Activated CD4-positive, alpha-beta memory T cell treated with anti-CD3 and anti-CD28 coated beads for 36 hours (primary cell): ENCODE measurements at places on chromosomes 4 and X.

GRCh38 chr4:112206431-112206830 is 25.2 kb upstream of the AP1AR start:
- peaks cover 1% of the 10 kb centered on the region for H3K27me3 ChIP-seq
- H3K4me1 ChIP-seq = no peaks in the 10 kb centered on the region
- no peaks in the 10 kb centered on the region for H3K36me3 ChIP-seq
- no peak overlapping the region for H3K4me3 ChIP-seq
- no peak overlapping the region for H3K27ac ChIP-seq

DNA sequence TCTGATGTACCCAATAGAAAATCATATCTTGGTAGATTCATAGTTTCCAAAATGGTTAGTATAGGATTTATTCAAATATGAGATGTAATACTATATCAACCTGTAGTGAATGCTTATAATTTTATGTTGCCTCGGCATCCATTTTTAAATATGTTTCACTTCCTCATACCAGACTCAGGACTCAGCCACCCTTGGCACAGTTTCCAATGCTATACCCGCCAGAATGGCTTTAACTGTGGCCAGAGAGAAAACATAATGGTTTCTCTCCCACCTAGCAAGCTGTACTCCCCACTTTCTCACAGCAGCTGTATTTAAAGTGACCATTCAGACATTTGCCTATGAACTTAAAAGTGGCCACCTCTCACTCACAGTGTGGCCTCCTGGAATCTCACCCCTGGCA is 466.6 kb upstream of the PABPC4L start:
- H3K4me1 ChIP-seq = no peaks in the 10 kb centered on the region
- no peak overlapping the region for H3K4me3 ChIP-seq
- H3K27ac ChIP-seq = no peak overlapping the region
- DNase-seq = no peak
- H3K27me3 ChIP-seq = no peaks in the 10 kb centered on the region

DNA sequence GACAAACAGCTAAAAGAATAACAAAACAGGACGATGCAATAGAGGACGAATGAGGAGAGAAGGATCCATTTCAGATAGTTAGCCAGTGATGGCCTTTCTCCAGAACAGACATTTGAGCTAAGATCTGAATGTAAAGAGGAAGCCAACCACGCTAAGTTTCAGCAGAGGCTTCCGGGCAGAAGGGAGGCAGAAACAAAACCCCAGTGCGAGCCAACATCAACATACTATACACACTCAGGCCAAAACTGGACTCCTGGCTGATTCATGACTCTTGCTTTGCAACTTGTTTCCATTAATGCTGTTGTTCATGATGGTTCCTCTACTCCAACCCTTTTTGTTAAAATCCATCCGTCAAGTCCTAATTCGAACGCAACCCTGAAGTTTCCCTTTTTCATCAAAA is 730.3 kb downstream of the TRIML1 start:
- no peaks in the 10 kb centered on the region for H3K27me3 ChIP-seq
- H3K4me1 ChIP-seq = no peaks in the 10 kb centered on the region
- no peak for DNase-seq
- no peaks in the 10 kb centered on the region for H3K36me3 ChIP-seq

GRCh38 chr4:112514647-112515197 is 1.3 kb downstream of the NEUROG2 start:
- peaks cover 5% of the 10 kb centered on the region for H3K36me3 ChIP-seq
- peak overlapping the region; percentile 48 for H3K27ac ChIP-seq
- H3K4me3 ChIP-seq = peak overlapping the region; percentile 94
- peaks cover 83% of the 10 kb centered on the region for H3K27me3 ChIP-seq
- DNase-seq = peak; percentile 24

- no peak for DNase-seq
- H3K27ac ChIP-seq = no peak overlapping the region
- peaks cover 13% of the 10 kb centered on the region for H3K27me3 ChIP-seq
Observed at GRCh38 chrX:68695206-68695845, 47.9 kb downstream of the STARD8 start.

DNA sequence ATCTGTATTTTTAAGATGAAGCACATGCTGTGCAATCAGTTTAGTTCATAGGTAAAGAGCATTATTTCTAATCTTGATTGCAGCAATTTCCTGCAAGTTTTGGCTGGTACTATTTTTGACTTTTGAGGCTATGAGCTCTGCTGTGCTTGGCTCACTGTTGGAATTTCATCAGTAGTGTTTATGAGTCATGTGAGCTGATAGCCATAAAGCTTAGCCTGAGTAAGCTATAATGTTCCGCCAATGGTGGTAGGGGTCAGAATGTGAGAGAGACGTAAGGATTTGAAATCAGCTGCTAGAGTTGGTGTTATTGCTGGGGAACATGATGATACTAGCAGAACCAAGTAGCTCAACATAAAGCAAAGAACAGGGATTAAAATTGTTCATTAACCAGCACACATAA is 590.9 kb upstream of the GNPDA2 start:
- no peak overlapping the region for H3K4me3 ChIP-seq
- H3K27me3 ChIP-seq = no peaks in the 10 kb centered on the region
- no peaks in the 10 kb centered on the region for H3K4me1 ChIP-seq
- no peak overlapping the region for H3K27ac ChIP-seq
- no peak for DNase-seq
- H3K36me3 ChIP-seq = no peaks in the 10 kb centered on the region

- H3K36me3 ChIP-seq = no peaks in the 10 kb centered on the region
- peaks cover 28% of the 10 kb centered on the region for H3K27me3 ChIP-seq
- no peak for DNase-seq
- H3K4me1 ChIP-seq = peaks cover 2% of the 10 kb centered on the region
Observed at GRCh38 chr4:87843936-87844335, 11.2 kb downstream of the MEPE start.

DNA sequence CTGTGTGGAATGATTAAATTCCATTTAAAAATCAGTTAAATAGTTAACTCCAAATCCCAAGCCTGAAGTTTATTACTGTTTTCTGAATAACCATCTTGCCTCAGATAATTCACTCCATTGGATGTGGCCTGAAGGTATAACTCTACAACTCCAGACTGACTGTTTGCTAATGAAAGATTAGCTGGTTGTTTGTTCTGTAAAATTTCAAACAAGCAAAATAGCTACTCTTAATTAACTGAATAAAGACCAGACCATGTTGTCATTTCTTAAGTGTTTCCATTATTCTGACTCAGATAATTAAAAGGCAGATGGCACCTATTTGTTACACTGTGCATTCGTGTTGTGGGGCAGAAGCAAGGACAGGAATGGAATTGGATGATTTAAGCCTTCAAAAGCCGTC is 78.5 kb upstream of the DDIT4L start:
- peaks cover 6% of the 10 kb centered on the region for H3K27me3 ChIP-seq
- H3K4me1 ChIP-seq = no peaks in the 10 kb centered on the region
- no peak for DNase-seq
- H3K27ac ChIP-seq = no peak overlapping the region
- no peaks in the 10 kb centered on the region for H3K36me3 ChIP-seq

DNA sequence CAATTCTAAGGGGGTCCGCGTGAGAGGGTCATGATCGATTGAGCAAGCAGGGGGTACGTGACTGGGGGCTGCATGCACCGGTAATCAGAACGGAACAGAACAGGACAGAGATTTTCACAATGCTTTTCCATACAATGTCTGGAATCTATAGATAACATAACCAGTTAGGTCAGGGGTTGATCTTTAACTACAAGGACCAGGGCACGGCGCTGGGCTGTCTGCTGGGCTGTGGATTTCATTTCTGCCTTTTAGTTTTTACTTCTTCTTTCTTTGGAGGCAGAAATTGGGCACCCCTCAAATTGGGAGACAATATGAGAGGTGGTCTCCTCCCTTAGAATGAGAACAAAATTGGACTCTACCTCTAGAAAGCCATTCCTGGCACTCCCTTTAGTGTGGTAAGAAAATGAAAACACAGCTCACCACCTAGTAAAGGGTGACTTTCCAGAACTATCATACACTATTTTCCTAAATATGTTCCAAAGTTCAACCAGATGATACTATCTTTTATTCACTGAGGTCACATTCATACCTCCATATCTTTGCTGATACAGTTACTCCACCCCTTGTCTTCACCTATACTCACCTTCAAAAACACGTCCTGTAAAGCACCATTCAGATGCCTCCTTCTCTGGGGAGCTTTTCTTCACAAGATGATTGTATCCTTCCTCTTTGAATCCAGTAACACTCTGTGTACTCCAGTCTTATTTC is 1058.3 kb upstream of the SLIT2 start:
- H3K4me3 ChIP-seq = no peak overlapping the region
- no peaks in the 10 kb centered on the region for H3K4me1 ChIP-seq
- H3K36me3 ChIP-seq = no peaks in the 10 kb centered on the region
- no peaks in the 10 kb centered on the region for H3K27me3 ChIP-seq
- DNase-seq = no peak
- H3K27ac ChIP-seq = no peak overlapping the region
